ENCODE measurements at places on chromosomes 6 and 20.

- DNase-seq: no peak
Observed at GRCh38 chr6:73964241-73964854, 268.3 kb downstream of the CD109 start.

DNA sequence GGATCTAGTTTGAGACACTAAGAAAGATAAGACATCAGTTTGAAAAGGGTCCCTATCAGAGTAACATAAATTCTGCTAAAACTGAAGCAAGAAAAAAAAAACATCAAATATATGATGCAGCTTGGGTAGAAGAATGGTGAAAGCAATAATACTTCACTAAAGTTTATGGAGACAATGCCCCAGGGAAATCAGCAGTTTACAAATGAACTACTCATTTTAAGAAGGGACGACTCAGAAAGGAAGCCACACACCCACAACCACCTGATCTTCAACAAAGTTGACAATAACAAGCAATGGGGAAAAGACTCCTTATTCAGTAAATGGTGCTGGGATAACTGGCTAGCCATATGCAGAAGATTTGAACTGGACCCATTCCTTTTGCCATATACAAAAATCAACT, 143.5 kb downstream of the TPBG start:
- no peak for DNase-seq

GRCh38 chr20:32278199-32278643, 770 bp downstream of the KIF3B start:
- DNase-seq: no peak

DNA sequence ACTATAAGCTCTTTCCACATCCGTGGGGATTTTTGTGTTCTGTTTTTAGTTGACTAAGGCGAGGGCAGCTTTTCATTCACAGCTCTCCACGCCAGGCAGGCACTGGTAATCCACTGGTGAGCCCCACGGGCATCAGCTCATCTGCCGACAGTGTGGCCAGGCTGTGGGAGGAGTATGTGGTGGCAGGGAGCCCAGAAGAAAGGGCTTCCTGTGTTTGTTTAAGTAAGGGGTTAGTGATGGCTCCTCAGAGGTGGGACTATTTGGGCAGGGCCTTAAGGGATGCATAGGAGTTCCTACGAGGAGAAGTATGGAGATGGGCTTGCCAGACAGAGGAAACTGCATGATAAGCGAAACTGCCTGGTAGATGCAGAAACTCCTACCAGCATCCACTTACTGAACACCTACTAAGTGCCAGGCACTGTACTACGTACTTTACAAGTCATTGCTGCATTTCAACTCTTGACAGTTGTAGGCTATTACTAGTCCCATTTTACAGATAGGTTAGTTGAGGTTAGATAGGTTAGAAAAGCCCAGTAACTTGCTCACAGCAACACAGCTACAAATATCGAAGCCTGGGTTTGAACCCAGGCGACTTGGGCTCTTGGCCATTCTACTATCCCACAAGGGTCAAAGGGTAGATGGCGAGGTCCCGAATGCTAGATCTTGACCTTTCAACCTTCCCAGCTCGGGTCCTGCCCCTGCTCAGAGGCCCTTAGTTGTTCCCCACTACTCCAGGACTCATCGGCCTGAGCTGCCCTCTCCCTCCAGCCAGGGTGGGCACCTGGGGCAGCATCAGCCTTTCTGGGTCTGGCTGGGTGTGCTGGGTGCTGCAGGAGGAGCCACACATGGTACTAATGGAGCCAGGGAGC, 55.1 kb downstream of the CEBPB start:
- no peak for DNase-seq

DNA sequence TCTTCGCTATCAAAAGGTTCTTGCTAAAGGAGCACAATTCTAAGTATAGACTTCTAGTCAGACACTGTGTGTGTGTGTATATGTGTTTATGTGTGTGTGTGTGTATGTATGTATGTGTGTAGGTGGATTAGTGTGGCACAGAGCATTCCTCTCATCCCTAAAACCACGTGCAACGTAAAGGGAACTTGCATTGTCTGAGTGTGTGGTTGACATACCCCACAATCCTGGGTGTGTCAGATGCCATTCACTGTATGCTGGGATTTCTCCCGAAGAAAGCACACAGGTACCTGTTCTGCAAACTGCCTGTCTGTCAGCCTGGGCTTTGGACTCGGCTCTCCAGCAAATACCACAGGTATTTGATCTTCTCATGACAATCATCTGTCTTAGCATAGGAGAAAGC, 42.3 kb upstream of the TBC1D7 start:
- DNase-seq: no peak

GRCh38 chr20:14491436-14491835, 154.0 kb upstream of the FLRT3 start:
- DNase-seq: no peak

DNA sequence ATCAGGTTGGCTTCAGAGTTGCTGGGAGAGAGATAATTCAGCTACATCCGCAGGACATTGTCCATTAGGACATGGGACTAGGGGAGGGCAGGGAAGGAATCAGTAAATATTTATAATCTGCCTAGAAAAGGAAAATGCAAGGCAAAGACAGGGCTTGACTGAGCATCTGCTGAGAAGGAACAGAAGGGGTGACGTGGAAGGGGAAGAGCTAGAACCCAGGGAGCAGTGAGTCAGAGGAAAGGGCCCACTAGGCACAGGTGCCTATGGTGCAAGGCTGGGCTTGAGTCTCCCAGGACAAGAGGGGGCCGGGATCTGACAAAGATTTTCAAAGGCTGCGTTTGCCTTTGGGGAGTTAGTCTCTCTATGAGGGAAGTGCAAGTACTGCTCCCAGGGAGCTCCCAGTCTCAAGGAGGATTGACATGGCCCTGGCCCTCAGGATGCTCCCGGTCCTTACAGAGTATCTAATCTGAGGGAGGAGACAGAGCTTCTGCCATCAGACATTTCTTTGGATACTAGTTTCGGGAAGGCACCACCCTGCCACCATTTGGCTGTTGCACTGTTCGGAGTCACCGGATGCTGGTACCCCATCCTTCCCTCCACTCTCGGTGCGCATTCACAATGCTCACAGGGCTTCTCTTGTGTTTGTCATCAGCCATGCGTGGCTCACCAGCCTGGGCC, 21.9 kb downstream of the VEGFA start:
- DNase-seq: no peak

- no peak for DNase-seq
Observed at GRCh38 chr6:27290065-27290849, 21.8 kb downstream of the POM121L2 start.
